Thyroid gland (tissue), 4 donors: ENCODE measurements at places on chromosomes 5 and 9. TPM values are rescaled to one million over a fixed set of nuclear protein-coding genes. Genes with fewer than 3 reads are reported as not detected.

GRCh38 chr9:136590821-136591752, 45.2 kb upstream of the NOTCH1 start:
- no peak overlapping the region for H3K27ac ChIP-seq
- H3K27me3 ChIP-seq, result no peaks in the 10 kb centered on the region
- H3K36me3 ChIP-seq, result no peaks in the 10 kb centered on the region
- H3K4me1 ChIP-seq, result peaks cover 13% of the 10 kb centered on the region
- DNase-seq, result no peak

MAPKAP1 gene
- 87.1 TPM for total RNA-seq

OR1L8 gene
- 1.0 TPM for total RNA-seq

DNA sequence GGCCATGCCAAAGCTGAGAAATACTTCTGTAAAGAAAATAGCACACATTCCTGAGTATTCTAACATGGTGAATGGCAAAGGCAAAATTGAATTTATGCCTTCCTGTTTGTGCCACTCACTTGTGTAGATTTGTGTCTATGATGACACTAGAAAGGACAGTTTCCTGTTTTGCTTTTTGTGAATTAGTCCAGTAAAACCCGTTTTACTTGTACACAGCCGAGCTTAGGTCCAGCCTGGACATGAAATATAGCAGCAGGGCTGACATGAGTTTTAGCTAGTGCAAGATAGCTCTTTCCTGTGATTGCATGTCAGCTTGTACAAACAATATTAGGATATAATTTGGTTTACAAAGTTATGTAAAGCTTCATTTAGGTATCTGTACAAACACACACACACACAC, 1891.7 kb upstream of the WWC1 start:
- H3K4me3 ChIP-seq, result no peak overlapping the region
- H3K27me3 ChIP-seq, result no peaks in the 10 kb centered on the region
- DNase-seq, result no peak
- no peaks in the 10 kb centered on the region for H3K4me1 ChIP-seq
- H3K36me3 ChIP-seq, result no peaks in the 10 kb centered on the region
